Activated naive CD4-positive, alpha-beta T cell treated with anti-CD3 and anti-CD28 coated beads, Interleukin-2, amount 50 U/mL, for 72 hours (primary cell): ENCODE measurements at places on chromosomes 3 and 15.

- DNase-seq = peak; percentile 61
Observed at GRCh38 chr3:10194328-10195071, 29.8 kb downstream of the IRAK2 start.

GRCh38 chr15:36271048-36271447 lies 308.4 kb upstream of the CDIN1 start:
- no peak for DNase-seq

DNA sequence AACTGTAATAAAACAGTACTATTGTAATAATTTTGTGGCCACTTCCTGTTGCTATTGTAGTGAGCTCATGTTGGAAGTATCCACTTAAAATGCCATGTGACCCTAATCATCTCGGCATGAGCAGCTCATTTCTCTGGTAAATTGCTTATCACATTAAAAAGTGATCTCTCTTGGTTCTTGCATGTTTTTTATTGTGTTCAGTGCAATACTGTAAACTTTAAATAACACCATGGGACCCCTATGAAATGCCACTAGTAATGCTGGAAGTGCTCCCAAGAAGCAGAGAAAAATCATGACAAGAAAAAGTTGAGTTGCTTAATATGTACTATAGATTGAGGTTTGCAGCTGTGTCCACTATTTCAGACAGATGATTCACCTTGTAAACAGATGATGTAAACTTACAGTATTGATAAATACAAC lies 45.6 kb downstream of the NMD3 start:
- DNase-seq = no peak

GRCh38 chr3:17336291-17336690 lies 406.1 kb downstream of the TBC1D5 start:
- DNase-seq = no peak

GRCh38 chr3:184491867-184492615 lies 69.5 kb upstream of the EPHB3 start:
- DNase-seq = no peak

GRCh38 chr15:51281368-51281967 lies 56.9 kb downstream of the CYP19A1 start:
- peak; percentile 32 for DNase-seq

DNA sequence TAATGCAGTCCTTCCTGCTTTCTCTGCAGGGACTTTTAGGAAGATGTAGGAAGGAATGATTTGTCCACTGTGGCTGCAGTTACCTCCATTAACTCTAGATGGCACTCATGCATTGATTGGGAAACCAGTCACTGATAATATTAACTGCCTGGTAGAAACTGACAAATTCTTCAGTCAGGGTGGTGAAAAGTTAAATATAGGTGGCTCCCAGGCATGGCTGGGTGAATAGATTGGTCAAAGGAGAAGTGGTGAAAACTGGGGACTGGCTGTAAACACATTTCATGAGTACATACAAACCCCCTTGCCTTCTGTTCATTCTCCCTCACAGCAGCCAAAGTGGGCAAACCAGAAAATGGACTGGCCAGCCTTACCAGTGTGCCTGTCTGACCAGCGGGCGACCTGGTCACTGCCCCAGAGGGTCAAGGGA lies 333.4 kb downstream of the THSD4 start:
- no peak for DNase-seq

- no peak for DNase-seq
Observed at GRCh38 chr3:4703054-4703480, 209.9 kb downstream of the ITPR1 start.

DNA sequence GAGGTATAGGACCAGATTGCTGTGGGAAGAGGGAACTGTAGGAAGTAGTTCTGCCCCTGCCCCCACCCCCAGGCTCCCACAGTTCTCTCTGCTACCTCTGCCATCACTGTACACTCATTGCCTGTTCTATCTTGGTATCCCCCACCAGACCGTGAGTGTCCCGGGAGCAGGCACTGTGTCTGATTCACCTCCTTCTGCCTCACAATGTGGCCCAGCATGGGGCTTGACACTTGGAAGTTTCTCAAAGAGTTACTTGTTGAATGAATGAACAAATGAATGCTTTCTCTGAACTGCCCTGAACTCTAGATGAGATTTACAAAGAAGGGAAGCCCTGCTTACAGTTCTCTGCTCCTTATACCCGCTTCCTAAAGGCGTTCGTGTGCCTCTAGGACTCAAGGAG lies 27.1 kb upstream of the PIK3CB start:
- no peak for DNase-seq

DNA sequence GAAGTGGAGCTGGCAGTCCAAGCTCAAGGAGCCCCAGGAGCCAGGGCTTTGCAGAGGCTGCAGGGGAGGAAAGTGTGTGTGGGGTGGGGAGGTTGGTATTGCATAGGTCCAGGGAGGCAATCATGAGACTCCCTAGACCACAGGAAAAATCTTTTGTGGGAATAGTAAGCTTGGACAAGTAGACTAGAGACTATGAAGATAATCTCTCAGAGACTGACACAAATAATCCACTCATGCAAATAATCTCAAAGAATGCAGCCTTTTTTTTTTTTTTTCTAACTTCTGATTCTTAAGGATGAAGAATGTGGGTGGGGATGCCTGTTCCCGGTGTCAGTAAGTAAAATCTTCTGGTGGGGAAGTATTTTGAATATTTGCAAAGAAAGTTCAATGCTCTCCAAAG lies 113.7 kb downstream of the GREM1 start:
- DNase-seq = no peak

DNA sequence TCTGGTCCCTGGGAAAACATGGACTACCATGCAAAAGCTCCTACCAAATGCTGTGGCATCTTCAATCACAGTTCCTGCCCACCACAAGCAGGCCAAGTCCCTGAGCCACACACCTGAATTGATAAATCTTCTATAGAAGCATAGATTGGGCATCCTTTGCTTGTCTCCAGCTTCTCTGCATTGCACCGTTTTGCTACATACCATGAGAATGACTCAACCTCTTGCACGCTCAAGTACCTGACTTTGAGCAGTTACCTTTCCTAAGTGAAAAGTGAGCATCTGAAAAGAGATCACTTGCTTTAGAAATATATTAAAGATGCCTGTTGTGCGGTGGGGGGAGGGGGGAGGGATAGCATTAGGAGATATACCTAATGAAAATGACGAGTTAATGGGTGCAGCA lies 31.3 kb downstream of the GATM start:
- DNase-seq = no peak

GRCh38 chr15:47551546-47551945 lies 165.8 kb upstream of the SEMA6D start:
- no peak for DNase-seq

GRCh38 chr3:168048414-168049330 lies 47.1 kb downstream of the GOLIM4 start:
- DNase-seq = no peak

DNA sequence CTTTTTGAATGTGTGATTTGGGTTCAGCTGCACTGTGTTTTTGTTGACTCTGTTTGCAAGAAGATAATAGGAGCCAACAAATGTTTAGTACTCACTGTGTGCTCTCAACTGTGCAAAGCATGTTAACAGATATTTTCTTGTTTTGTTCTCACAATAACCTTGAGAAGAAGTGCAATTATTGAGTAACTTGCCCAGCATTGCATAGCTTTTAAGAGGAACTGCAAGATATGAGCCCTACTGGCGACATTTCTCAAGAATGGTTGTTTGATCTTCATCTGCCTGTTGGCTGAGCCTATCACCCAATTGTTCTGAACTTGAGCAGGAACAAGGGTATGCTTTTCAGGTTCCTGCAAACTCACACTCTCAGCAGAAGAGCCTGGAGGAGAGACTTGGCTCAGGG lies 43.4 kb upstream of the AGBL1 start:
- no peak for DNase-seq

DNA sequence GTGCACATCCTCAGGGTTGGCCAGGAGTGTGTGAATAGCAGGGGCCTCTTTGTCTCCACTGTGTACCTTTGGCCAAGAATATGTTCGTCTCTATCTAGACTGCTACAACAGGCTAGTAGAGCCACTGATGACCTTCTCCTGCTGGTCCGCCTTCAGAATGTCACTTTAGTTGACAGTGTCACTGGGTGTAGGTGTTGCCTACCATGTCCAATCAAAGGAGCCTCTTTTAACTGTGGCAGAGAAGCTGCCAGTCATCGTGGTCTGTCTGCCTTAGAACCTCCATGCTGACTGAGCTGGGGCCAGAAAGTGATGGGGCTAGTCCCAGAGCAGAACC lies 40.1 kb downstream of the OXSR1 start:
- DNase-seq = no peak

GRCh38 chr15:64875641-64876223 lies 34.0 kb downstream of the PLEKHO2 start:
- no peak for DNase-seq

DNA sequence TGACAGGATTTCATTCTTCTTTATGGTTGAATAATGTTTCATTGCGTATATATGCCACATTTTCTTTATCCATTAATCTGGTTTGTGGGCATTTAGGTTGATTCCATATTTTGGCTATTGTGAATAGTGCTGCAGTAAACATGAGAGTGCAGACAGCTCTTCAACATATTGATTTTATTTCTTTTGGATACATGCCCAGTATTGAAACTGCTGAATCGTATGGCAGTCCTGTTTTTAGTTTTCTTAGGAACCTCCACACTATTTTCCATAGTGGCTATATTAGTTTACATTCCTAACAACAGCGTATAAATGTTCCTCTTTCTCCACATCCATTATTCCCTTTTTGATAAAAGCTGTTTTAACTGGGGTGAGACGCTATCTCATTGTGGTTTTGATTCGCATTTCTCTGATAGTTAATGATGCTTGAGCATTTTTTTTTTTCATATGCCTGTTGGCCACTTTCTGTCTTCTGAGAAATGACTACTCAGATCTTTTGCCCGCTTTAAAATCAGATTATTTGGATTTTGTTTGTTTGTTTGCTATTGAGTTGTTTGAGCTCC lies 21.7 kb downstream of the AQP9 start:
- no peak for DNase-seq

DNA sequence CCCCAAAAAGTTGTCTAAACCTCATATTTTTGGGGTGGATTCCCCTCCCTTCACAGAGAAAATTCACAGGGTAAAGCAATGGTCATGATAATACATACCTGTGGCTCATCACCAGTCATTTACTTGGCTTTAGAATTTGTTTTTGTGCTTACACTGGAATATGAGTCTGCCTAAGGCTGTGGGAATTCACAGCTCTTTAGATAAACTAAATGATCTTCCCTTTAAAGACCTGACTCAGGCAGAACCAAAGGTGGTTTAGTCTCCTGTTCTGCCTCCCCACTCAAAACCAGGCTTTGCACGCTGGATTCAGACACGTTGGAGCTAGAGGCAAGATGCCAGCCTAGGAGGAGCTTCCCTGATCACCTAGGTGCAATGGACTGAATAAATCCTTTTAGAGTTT lies 40.3 kb upstream of the BNC1 start:
- no peak for DNase-seq

DNA sequence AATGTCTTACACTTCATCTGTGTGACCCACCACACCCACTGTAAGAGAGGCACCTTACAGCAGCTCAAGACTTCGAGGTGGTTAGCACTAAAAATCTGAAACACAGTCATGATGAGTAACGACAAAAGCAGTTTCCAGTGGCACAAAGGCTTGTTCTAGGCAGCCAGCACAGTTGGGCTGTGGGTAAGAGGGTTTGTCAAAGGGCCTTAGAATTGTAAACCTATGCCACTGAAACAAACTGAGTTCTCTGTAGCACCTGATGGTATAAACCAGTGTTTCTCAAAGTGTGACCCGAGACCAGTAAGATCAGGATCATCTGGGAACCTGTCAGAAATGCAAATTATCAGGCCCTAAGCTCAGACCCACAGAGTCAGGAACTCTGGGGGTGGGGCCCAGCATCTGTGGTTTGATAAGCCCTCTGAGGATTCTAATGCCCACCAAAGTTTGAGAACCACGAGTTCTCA lies 36.5 kb downstream of the DAPK2 start:
- DNase-seq = peak; percentile 61

GRCh38 chr15:29093065-29093435 lies 176.6 kb downstream of the NSMCE3 start:
- DNase-seq = no peak

DNA sequence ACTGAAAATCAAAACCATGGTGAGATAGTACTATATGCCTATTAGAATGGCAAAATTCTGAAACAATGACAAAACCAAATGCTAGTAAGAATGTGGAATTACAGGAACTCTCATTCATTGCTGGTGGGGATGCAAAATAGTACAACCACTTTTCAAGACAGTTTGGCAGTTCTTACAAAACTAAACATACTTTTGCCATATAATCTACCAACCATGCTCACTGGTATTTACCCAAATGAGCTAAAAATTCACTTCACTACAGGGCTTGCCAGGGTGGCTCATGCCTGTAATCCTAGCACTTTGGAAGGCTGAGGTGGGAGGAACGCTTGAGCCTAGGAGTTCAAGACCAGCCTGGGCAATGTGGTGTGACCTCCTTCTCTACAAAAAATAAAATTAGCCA lies 40.0 kb downstream of the MYO9A start:
- no peak for DNase-seq

DNA sequence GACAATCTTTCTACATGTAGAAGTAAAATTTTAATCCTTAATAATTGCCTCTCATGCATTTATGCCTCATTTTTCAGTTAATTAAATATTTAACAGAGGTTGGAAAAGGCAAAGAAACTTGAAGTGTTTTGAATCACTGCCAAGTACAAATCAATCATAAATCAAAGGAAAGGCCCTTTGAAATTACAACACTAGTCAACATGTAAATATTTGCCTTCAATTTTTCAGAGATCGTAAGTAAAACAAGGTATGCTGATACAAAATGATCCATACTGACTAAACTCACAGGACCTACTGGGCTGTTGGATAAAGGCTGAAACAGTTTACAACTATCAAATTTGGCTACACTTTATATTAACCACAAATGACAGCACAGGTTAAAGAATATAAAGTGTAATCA lies 33.9 kb downstream of the ZBBX start:
- no peak for DNase-seq

DNA sequence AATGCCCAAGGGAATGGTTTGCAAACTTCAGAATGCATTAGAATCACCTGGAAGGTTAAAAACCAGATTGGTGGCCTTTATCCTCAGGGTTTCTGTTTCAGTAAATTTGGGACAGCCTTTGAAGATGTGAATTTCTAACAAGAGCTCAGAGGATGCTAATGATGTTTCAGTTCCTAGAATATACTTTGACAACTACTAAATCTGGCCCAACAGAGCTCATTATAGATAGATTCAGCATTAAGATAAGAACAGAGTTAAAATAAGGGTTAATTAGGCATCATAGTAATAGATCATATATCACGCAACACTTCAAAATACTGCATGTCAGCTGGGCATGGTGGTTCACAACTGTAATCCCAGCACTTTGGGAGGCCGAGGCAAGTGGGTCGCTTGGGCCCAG lies 9.3 kb upstream of the KPNA4 start:
- DNase-seq = no peak

DNA sequence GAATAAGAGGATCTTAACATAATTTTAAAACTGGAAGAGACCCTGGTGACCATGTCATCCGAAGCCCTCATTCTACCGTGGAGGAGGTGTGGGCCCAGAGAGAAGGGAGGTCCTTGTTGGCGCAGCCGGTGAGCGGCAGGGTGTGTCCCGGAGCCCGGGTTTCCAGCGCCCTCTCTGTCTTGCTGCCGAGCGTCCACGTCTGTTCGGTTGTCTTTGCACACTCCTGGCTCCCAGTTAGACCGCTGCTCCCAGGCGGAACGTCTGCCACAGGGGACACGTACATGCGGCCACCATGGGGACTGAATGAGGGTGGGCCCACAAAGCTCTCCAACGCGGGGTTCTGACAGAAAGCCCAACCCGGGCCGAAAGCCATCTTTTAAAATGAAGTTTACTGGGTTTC lies 6.6 kb upstream of the MUC4 start:
- DNase-seq = no peak
